Right renal pelvis (tissue), 4 donors: ENCODE measurements at places on chromosomes 5 and 9. TPM values are rescaled to one million over a fixed set of nuclear protein-coding genes. Genes with fewer than 3 reads are reported as not detected.

- DNase-seq: no peak
Observed at GRCh38 chr9:130845254-130845653, 10.2 kb downstream of the ABL1 start.

The TAL2 gene
- polyA plus RNA-seq: 1.8 TPM

DNA sequence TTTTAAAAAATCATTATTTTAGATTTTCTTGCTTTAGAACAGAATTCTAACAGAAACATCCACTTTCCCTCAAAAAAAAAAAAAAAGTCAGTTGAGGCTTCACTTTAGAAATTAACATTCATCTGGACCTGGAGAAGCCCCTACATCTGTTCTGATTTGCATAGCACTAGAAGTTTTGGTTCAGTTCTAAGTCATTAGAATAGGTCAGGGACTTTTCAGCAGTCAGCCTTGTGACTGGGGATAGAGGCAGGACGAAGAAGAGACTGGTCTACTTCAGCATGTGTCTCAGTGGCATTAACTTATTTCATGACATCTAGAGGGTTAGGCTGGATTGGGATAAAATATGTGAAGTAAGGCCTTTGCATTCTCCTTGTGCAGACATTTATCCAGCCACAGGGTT is 215.8 kb upstream of the DAB2 start:
- DNase-seq: no peak

GRCh38 chr9:71819115-71819739 is 50.9 kb upstream of the CEMIP2 start:
- DNase-seq: peak; percentile 13

DNA sequence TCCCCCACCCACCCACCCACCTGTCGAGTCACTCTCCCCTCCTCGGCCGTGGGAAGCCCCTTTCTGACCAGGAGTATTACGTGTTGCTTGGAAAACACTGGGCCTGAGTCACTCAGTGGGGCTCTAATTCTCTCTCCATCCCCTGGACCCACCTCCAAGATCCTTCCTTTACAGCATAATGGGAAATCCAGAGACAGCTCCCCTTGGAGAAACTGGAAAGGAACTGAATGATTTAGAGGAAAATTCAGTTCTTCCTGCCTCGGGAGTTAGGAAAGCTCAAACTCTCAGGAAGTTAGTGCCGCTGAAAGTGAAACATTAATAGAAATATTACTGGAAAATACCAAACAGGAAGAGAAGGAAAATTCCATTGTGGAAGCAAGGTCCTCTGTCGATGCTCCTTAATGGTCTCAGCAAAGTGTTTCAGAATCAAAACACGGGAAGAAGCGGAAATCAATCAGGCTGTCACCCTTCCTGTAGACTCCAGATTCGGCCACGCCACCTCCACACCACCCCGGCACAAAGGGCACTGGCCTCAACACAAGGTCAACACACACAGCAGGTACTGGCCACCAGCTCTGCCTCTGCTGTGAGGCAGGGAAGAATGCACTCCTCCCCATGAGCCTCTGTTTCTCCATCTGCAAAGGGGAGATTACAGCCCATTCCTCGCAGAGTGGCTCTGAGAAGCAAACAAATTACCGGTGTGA is 9.6 kb downstream of the SHB start:
- no peak for DNase-seq

The PCDHAC1 gene
- not detected for polyA plus RNA-seq

DNA sequence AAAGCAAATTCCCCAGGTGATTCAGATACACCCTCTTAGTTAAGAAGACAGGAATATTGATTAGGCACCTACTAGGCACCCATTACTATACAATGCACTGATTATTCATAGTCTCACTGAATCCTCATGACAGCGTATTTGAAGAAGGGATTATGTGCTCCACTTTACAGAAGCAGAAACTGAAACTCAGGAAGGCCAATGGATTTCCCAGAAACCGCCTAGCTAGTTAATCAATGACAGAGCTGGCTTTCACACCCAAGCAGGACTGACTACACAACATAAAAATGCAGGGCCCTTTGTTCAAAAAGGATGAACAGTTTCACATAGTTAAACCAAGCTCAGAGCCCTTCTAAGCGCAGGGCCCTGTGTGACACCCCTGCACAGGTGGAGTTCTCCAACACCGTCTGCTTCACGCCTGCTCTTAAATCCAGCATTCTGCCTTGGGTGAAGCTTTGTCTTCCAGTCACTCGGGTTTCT is 117.3 kb downstream of the TTLL11 start:
- peak; percentile 67 for DNase-seq

GRCh38 chr9:91992461-91993041 is 42.5 kb upstream of the ROR2 start:
- DNase-seq: no peak

The PDE6A gene
- polyA plus RNA-seq: 0.11 TPM

DNA sequence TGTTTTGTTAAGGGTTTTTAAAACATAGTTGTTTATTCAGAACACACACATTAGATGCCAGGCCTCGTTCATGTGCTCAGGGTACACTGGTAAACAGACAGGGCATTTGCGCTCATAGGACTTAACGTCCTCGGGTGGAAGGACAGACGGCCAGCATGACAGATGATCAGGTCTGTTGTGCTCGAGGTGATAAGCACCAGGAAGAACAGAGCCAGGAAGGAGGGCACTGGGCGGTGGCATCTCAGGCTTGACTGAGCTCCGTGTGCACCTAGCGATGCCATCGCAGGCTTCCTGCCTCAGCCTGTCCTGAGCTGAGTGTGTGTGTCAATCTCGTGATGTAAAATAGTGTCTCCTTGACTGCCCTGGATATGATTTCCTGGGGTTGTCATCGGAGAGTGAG is 96.5 kb downstream of the EHMT1 start:
- DNase-seq: no peak

- DNase-seq: no peak
Observed at GRCh38 chr5:158198636-158199035, 339.7 kb upstream of the CLINT1 start.

DNA sequence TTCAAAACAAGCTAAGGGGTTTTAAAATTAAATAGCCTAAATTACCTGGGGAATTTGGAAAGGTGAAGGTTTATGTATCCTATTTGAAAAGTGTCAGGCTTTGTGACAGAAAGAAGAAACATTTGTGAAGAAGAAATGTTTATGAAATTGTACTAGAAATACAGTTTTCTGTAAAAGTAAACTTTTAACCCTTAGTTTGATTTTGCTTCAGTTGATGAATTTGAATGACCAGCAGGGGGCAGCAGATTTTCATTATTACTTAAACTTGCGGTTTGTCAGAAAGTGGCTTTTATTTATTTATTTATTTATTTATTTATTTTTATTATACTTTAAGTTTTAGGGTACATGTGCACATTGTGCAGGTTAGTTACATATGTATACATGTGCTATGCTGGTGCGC is 58.1 kb downstream of the NNT start:
- DNase-seq: no peak

- DNase-seq: no peak
Observed at GRCh38 chr5:62732677-62733121, 154.1 kb downstream of the LRRC70 start.

DNA sequence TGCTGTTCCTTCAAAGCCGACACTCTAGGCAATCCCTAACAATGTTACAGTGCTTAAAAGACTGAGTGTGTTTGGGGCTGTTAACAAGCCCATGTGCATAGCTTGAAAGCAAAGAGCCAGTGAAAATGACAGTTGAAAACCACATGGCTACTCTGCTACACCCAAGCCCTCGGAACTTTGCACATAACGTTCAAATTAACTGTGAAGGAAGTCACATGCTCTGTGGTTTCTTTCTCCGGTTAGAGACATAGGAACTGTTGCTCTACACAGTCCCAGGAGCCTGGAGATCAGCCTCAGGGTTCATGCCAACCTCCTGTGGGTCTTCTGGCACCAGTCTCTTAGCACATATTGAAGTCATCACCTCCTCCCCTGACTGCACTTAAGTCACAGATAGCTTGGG is 51.1 kb downstream of the C9orf152 start:
- DNase-seq: no peak

DNA sequence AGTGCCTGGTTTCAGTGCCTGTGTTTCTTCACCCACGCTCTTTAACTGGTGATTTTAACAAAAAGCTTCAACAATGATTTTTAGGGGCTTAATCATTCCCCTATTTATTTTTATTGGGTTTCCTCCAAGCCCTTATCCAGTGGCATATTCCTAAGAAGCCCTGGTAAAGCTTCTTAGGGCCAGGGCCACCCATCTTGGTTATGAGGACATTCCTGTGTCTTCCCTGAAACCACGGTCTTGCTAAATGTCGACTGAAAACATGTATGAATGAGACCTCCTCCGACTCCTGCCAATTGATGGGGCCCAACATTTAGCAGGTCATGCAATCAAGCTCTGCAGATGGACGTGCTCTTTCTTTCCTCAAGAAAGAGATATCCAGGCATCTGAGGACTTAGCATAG is 13.7 kb upstream of the CARTPT start:
- no peak for DNase-seq

DNA sequence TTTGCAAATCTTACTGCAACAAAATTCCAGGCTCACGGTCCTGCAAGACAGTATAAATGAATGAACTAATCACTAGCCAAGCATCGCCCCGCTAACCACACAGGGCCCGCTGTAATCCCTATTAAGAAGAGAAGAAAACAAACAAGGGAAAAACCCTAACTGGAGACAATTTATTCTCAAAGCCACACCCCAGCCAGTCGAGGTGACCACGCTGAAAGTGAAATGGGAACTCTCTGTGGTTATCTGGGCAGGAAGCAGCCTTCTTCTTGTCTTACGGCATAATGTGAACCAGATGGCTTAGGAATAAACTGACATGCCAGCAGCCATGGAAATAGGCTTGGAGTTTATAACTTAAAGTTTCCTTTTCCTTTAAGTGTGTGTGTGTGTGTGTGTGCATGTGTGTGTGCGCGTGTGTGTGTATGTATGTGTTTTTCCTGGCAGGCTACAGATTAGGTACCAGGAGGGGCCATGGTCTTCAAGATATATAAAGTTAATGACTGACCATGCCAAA is 120.2 kb downstream of the SEMA6A start:
- peak; percentile 37 for DNase-seq

The ZNF474 gene
- polyA plus RNA-seq: 0.55 TPM

The PCDHB12 gene
- polyA plus RNA-seq: 5.4 TPM

DNA sequence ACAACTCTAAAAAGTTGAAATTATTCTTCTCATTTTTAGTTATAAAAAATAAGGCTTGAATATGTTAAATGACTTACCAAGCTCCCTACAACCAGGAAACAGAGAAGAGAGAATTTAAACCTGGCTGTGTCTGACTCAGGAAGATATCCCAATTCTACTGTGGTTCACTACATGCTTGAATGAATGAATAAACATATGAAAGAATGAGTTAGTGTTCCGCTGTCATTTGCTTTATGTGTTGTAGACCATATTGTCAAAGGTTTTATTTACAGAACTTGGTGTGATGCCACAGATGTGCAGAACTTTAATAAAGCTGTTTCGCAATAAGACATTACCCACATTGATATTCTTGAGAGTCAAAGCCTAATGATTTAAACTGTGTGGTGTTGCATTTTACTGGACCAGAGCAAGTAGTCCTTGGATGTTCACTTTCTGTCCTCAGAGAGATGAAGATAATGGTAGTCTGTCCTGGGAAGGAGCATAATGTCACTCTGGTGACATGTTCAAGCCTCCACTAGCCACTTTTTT is 313.2 kb downstream of the TRIM32 start:
- no peak for DNase-seq

GRCh38 chr5:94094793-94095441 is 353.5 kb upstream of the POU5F2 start:
- DNase-seq: no peak

DNA sequence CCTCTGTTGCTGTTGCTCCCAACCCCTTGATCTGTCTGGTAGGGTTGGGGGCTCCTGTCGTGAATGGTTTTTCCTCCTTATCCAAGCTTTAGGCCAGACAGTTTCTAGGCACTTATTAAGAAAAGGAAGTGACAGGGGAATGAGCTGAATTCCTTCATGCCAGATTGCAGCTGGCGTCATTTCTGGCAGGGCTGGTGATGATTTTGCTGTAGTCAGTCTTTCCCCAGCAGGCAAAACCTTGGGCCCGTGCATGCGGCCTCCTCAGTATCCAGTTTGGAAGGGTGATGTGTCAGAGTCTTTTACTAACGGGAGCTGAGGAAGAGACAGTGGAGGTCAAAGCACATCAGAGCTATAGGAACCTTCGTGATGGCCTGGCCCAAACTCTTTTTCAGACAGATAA is 58.8 kb downstream of the COL27A1 start:
- DNase-seq: no peak

GRCh38 chr5:151158287-151158661 is 695 bp upstream of the ANXA6 start:
- no peak for DNase-seq

The SPINK7 gene
- not detected for polyA plus RNA-seq

DNA sequence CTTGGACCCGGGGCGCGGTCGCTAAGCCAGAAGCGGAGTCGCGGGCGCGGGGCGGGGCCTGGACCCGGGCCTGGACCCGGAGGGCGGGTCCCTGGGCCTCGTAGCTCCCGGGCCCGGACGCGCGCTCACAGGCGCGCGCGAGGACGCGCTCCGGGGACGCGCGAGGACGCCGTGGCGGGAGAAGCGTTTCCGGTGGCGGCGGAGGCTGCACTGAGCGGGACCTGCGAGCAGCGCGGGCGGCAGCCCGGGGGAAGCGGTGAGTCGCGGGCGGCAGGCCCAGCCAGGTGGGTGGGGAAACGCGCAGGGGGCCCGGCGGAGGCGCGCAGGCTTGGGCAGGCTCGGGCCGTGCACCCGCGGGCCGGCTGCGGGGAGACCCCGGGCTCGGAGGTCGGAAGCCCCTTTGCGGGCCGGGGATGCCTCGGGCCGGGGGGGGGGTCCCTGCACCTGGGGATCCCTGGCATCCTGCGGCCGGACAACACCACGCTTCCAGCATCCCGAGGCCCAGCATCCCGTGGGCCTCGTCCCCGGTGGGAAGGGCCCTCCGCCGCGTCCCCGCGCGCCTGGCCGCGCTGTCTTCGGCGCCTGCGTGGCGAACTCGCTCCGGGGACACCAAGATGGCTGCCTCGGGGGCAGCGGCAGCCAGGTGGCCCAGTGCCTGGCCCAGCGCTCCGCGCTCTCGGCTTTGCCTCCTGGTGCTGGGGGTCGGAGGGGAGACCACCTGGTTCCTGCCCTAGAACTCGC is at the start of gene SFXN1:
Gene SFXN1 (plus strand): TSS at position 177 of the 741 bp plus-strand sequence. CDS start 13,544 bp downstream, outside the sequence.
- DNase-seq: peak; percentile 74

GRCh38 chr5:168413062-168413461 is 73.2 kb upstream of the RARS1 start:
- DNase-seq: no peak

DNA sequence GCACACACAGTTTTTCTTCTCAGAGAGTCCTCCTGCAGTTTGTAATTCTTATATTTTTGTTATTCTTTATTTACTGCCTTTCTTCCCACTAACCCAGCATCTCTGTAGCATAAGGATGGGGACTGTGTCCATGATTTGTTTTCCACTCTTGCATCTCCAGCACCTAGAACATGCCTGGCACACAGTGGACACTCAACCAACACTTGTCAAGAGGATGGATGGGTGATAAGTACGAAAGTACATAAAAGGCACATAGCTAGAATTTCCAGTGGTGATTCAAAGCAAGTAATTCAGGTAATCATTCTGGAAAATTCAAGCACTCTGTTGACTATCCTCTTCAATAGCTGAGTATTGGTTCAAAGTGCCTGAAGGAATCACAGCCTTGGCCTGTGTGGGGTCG is 60.2 kb upstream of the TRIO start:
- DNase-seq: no peak

- no peak for DNase-seq
Observed at GRCh38 chr5:151181818-151182523, 24.4 kb upstream of the ANXA6 start.

GRCh38 chr9:121297389-121297788 is 29.4 kb downstream of the GSN start:
- DNase-seq: no peak

The CEMIP2 gene
- polyA plus RNA-seq: 24.6 TPM

The FASTKD3 gene
- polyA plus RNA-seq: 28.2 TPM
